Hepatocyte (in vitro differentiated cells): ENCODE measurements at places on chromosomes 2 and 18. TPM values are rescaled to one million over a fixed set of nuclear protein-coding genes. Genes with fewer than 3 reads are reported as not detected.

The ANKRD62 gene
- not detected in 2 replicates for total RNA-seq

The RGPD3 gene
- total RNA-seq = 0.27 and 0.36 TPM in 2 replicates

The BOLL gene
- not detected in 2 replicates for total RNA-seq

The SLC23A3 gene
- 1.4 and 1.5 TPM in 2 replicates for total RNA-seq

The LOXHD1 gene
- not detected in 2 replicates for total RNA-seq

The DYTN gene
- not detected in 2 replicates for total RNA-seq

The FAM237A gene
- not detected in 2 replicates for total RNA-seq

The FAM161A gene
- 3.7 and 6.5 TPM in 2 replicates for total RNA-seq

The GBX2 gene
- not detected in 2 replicates for total RNA-seq

The ENOSF1 gene
- 42.5 and 44.5 TPM in 2 replicates for total RNA-seq

The ZDBF2 gene
- total RNA-seq = 10.8 and 14.0 TPM in 2 replicates

The PLCD4 gene
- total RNA-seq = 0.52 and 1.7 TPM in 2 replicates

The MYO5B gene
- total RNA-seq = 41.9 and 43.3 TPM in 2 replicates
